Vagina (tissue), 2 donors: ENCODE measurements at places on chromosomes 12 and 14.

GRCh38 chr12:101174541-101174940 lies 35.5 kb downstream of the SLC5A8 start:
- DNase-seq, result no peak

- DNase-seq, result no peak
Observed at GRCh38 chr14:42665083-42665482, 1058.4 kb downstream of the LRFN5 start.

GRCh38 chr12:1217191-1217949 lies 226.3 kb downstream of the ERC1 start:
- DNase-seq, result no peak

GRCh38 chr14:64075613-64076005 lies 218.6 kb downstream of the ESR2 start:
- no peak for DNase-seq

- no peak for DNase-seq
Observed at GRCh38 chr12:91637789-91638624, 455.4 kb upstream of the DCN start.

- DNase-seq, result no peak
Observed at GRCh38 chr12:109098183-109098604, 797 bp downstream of the UNG start.

- no peak for DNase-seq
Observed at GRCh38 chr12:83010169-83010804, 323.6 kb downstream of the TMTC2 start.

DNA sequence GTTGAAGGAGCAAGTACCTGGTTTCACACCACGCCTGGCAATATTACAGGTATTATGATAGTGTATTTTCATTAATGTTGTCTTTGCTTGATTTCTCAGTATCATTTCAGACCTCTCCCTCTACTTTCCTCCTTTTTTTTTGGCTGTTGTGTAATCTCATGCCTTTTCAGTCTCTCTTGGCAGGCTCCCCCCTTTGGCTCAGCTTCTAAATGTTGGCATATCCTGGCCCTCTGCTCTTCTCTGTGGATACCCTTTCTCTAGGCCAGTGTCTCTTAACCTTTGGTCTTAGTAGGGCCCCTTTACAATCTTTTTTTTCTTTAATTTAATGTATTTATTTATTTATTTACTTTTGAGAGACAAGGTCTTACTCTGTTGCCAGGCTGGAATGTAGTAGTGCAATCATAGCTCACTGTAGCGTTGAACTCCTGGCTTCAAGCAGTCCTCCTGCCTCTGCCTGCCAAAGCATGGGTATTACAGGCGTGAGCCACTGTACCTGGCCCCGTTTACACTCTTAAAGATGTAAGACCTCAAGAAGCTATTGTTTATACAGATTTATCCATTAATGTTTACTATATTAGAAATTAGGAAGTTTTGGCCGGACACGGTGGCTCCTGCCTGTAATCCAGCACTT lies 12.8 kb downstream of the MTHFD1 start:
- DNase-seq, result no peak

- no peak for DNase-seq
Observed at GRCh38 chr12:111693818-111694217, 8.0 kb downstream of the ACAD10 start.

- DNase-seq, result no peak
Observed at GRCh38 chr14:102772781-102773570, 4.3 kb upstream of the TRAF3 start.

- DNase-seq, result no peak
Observed at GRCh38 chr14:103825101-103825500, 22.3 kb downstream of the PPP1R13B start.

- DNase-seq, result no peak
Observed at GRCh38 chr12:2334689-2335088, 281.9 kb downstream of the CACNA1C start.

DNA sequence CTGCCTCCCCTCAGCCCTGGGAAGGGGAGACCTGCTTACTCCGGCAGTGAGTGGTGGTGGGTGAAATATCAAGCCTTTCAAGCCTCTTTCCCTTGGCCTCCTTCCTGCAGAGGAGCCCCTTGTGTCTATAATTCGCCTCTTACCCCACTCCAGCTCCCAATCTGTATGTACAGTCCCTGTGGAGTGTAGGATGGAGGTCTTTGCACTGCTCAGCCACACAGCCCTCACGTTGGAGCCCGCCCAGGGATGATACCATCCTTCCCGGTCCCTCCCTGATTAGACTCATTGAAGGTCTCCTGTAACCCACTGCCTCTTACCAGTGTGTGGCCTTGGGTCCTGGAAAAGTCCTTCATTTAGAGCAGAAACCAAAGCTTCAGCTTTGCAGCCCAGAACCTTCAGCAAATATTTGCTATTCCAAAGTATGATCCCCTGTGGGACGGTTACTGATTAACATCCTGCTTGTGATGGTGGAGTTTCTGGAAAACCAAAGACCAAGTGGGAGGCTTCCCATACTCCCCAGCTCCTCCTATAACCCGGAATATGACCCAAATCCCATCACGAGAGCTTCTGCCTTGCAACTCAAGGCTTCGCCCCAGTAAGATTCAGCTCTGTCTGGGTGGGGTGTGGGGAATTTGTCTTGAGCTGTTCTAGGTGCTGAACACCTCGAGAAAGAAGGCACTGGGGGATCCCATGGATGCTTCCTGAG lies at the start of gene SERPINA10:
SERPINA10 (minus strand) TSS at position 397 of the 706 bp plus-strand sequence. CDS start 2,675 bp downstream, outside the sequence.
- no peak for DNase-seq

DNA sequence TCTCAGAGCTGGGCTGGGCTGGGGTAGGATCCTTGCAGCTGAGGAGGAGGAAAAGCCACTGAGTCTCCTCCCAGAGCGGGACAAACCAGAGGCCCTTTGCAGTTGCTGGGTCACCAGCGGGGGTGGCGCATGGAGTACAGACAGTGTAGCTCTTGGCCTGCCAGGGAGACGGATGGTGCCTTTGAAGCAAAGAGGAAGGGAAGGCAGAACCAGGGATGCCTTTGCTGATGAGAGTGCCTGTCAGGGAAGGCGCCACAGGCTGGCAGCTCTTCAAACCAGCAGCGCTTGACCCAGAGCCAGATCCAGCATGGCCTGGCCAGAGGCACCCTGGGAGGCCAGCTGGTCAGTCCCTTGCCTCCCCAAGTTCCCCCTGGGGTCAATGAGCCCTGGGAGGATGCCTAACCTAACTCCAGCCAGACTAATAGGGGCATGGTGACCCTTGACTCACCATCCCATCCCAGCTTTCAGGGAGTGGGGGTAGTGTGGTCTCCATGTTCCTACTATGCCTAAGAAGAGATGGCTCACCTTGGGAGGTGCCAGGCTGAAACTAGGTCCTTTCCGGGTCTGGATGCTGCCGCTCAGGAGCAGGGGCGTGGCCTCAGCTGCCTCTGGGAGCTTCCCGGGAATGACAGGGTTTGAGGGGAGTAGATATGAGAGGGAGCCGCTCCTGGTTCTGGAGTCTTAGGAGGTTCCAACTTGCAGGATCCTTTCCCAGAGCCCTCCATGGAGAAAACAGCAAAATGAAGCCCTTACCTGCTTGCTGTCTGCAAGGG lies 19.8 kb downstream of the VASH1 start:
- peak; percentile 58 for DNase-seq

- no peak for DNase-seq
Observed at GRCh38 chr12:51371295-51371953, 19.8 kb downstream of the GALNT6 start.

DNA sequence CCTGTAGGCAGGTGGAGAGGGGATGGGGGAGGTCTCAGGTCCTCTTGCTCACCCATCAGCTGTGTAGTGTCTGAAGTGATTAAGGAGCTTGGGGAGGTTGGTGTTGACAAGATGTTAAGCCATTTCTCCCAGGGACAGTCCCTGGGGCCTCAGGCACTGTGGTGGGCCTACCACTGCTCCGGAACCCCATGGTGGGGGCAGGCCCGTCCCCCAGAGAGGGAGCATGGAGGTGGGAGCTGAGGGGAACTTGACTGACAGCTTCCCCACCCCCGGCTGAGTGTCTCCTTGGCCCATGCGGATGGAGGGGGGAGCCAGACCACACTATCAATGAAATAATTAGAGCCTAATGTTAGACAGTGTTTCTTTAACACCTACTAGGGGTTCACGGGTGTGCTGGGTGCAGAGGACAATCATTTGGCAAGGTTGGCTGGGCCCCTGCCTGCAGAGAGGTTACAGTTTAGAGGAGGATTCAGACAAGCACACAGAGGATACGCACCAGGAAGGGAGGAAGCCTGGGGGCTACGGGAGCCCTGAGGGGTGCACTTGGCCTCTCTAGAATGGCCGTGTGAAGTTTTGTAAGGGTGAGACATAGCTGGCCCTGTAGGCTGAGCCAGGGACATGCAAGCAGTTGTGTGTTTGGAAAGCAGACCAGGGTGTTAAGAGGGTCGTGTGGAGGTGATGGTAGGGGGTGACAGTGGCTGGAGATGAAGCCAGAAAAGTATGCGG lies 19.3 kb upstream of the KRT80 start:
- no peak for DNase-seq

DNA sequence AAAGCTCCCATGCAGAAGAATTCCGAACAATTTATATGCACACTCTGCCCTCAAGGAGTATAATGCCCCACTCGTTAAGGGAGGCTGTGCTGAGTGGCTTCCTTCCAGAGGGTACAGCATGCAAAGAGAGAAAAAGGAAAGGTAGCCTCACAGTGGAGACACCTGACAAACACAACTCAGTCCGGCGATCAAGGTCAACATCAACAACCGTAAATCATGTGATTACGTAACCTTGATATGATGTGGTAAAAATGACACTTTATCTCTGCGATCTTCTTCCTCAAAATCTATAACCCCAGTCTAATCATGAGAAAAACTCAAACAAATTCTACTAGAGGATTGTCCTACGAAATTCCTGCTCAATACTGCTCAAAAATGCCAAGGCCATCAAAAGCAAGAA lies 400.5 kb upstream of the CCDC196 start:
- DNase-seq, result no peak

GRCh38 chr14:78491048-78491447 lies 320.9 kb downstream of the NRXN3 start:
- no peak for DNase-seq

- DNase-seq, result no peak
Observed at GRCh38 chr14:73634011-73634833, 10.6 kb upstream of the DNAL1 start.

DNA sequence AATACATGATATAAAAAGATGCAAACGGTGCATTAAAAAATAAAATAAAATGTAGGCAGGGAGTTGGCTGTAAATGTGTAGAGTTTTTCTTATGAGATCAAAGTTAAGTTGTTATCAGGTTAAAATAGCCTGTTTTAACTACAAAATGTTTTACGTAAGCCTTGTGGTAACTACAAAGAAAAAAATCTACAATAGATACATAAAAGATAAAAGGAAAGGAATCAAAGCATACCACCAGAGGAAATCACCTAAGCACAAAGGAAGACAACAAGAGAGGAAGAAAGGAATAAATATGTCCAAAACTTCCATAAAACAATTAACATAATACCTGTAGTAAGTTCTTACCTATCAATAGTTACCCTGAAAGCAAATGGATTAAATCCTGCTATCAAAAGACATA lies 12.2 kb downstream of the NELL2 start:
- no peak for DNase-seq

GRCh38 chr14:77708749-77709148 lies 846 bp downstream of the SLIRP start:
- DNase-seq, result no peak

DNA sequence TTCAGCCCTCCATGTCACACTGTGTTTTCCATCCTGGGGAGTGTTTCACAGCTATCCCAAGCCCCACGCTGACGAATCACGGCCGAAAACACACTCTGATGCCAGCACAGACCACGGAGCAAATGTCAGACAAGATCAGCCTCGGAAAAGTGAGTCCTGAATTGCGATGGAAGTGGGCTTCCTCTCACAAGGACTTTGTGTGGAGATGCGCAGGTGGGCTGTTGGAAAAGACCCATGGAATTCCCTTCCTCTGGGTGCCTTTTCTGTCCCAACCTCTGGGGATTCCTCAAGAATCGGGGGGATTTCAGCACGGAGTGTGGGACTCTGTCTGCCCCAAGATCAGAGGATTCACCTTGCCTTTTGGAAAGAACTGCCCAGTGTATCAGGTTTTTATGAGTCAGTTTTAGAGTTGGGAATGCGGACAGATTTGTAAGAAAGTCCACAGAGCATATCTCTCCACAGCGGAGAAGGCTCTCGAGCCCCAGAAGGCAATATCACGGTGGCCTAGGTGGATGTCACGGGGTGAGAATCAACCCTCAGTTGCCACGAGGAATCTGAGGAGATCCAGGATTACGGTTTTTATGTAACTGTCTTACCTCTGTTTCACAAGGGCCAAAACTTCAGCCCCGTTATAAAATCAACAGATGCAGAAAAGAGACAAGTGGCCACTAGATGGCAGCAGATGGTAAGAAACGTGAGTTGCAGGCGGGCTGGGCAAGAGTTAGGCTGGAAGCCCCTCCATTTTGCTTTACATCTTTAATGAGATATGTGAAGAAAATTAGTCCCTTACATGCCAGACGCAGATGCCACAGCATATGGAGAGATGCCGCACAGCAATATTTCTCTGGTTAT lies 201.9 kb downstream of the DAD1 start:
- no peak for DNase-seq

DNA sequence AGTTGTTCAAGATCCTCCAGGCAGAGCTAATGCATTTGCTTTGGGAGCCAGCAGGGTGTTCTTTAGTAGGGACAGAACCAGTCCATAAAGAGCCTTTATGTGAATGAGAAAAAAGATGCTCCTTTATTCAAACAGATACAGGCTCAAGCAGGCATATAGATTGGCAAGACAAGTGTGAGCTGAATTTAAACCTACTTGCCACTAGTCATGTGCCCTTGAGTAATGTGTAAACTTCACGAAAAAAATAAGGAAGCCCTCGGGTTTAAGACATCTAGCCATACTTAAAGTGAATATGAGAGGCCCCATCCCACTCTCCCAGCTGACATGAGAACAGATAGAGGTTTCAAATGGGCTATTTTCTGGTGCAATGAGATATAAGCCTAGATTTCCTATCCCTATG lies 43.1 kb upstream of the STRAP start:
- no peak for DNase-seq

DNA sequence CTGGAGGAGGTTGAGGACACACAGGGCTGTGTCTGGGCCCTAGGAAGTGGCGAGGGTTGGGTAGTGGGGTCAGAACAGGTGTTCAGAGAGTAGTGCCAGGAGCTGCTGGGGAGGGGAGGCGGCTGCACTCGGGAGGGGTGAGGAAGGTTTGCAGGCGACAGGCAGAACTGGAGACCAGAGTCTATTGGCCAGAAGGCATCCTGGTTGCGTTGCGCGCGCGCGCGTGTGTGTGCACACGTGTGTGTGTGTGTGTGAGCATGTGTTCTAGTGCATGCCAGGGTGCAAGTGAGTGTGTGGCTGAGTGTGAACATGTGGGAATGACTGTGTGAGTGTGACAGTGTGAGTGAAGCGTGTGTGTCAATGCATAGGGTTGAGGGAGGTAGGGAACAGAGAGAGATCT lies 86.4 kb downstream of the CCDC92 start:
- no peak for DNase-seq

DNA sequence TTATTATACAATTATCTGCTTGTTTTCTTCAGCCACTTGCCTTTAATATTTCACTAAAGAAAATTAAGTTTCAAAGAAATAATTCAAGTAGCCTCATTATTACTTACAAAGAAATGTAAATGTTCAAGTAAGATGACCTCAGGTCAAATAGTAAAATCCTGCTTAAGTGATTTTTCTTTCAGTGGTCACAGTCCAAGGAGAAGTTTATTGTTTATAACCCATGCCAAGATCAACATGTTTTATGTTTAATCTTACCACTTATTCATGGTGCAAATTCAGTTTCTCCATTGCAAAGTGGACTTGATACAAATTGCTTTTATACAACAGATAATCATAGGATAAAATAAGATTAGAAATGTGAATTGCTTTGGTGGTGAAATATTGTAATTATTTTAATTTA lies 370.2 kb upstream of the FLRT2 start:
- no peak for DNase-seq

GRCh38 chr14:70045310-70045709 lies 143.4 kb downstream of the SLC8A3 start:
- DNase-seq, result no peak
